Umbilical cord (tissue), 2 donors: ENCODE measurements at places on chromosomes 16 and 17.

GRCh38 chr16:19166500-19166899 is 1.5 kb upstream of the SYT17 start:
- no peak for DNase-seq

- no peak for DNase-seq
These were observed 31.1 kb downstream of the RAI1 start for GRCh38 chr17:17712268-17712924.

GRCh38 chr16:316741-317464 is 33.9 kb downstream of the PDIA2 start:
- no peak for DNase-seq

- peak; percentile 45 for DNase-seq
These were observed 840 bp upstream of the CD300LB start for GRCh38 chr17:74532115-74532514.

DNA sequence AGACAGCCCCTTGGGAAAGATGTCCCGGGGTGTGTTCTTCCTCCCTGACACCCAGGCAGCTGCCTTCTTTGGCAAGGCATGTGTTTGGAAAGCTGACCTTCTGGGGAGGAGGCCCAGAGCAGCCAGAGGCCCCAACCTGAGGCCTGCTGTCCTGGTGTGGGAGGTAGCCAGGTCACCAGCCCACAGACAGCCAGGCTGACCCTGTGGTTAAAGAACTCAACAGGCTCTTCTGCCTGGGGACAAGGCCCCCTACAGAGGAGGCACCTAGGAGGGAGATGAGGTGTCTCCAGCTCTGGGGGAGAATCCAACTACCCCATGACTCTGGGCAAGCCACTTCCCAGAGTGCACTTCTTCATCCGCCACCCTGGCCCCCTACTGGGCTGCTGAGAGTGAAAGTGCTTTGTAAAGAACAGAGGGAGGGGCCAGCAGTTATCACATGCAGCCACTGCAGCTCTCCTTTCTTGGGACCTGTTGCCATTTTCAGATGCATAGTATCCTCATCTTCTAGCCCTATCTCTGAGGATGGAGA is 13.1 kb upstream of the SREBF1 start:
- DNase-seq = no peak

- DNase-seq = no peak
These were observed 18.2 kb downstream of the ALOX15B start for GRCh38 chr17:8056976-8057625.

DNA sequence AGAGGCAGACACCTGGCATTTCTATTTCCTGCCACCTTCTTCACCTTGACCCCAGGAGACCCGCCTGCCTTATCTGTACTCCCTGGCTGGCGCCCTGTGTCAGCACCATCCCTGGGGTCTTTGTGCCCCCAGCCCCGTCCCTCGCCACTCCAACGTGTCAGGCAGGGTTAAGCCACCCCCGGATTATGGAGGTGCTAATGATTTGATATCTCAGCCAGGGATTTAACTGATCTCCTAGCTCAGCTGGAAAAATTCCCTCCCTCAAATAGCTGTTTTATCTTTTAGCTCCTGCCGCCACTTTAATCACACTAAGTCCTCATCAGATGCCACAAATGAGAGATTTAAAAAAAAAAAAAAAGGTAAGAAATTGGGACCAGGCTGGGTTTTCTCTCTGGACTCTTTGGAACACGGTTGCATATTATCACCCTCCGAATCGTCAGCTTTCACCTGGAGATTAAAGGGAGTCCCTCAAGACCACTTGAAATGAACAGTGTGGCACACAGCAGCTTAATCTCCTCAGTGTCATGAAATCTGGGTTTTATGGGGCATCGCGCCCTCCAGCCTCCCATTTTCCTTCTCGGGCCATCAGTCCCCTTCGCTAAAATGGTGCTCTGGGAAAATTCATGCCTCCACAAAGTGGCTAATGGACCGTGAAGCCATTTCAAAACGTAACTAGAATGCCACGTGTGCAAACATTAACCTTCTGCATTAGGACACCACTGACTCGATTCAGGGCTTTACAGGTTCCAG is 26.2 kb upstream of the WFDC1 start:
- DNase-seq = no peak

- DNase-seq = no peak
These were observed 176.8 kb upstream of the HSBP1 start for GRCh38 chr16:83630979-83631378.

GRCh38 chr17:69067274-69068047 is 6.7 kb upstream of the ABCA9 start:
- DNase-seq = no peak

DNA sequence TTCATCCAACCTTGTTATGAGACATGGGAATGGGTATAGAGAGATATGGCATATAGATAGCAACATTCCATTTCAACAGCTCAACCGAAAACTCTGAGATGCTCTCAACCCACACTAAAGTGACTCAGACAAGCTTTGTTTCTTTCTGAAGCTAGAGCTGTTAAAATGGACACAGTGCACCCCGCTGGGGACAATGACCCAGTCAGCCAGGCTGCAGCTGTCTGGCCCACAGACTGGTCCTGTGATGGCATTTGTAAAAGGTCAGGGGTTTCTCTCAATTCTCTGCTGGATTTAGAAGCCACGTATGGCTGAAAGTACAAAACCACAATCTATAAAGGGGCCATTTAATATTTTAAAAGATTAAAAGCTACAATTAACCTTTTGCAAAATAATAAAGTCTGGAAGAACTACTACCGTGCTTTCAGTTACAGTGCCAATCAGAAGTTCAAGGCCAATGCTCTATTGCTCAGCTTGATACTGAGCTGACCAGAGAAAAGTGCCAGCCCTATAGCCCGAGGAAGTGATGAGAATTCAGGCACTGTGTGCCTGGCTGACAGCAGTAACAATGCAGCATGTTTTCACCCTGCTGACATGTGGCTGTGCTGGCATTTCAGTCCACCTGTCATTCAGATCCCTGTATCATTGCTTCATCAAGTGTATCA is 60.2 kb downstream of the TEX2 start:
- DNase-seq = no peak

GRCh38 chr17:78022425-78022824 is 63.9 kb downstream of the TNRC6C start:
- DNase-seq = no peak

DNA sequence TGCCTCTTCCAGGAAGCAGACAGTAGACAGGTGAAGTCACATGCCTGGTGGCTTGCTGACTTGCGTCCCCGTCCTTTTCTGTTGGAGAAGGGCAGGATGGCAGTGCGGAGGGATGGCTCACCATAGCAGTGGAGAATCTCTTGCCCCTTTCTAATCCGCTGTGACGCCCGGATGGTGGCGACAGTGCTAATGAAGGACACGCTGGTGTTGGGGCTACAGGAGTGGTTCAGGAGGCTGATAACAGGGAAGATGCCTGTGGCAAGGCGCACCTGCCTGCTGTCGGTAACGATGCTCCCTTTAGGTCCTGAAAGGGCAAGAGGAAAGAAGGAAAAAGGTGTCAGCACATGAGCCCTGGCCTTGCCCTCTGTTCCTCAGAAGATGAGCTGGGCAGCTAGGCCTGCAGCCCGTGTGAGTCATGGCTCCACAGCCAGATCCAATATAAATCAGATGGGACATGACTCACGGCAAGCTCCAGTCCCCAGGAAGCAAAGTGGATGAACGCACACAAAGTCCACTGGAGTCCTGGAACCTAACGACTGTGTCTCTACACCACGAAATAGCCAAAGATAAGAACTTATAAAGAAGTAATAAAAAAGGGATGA is 25.5 kb downstream of the SERPINF1 start:
- DNase-seq = peak; percentile 95

DNA sequence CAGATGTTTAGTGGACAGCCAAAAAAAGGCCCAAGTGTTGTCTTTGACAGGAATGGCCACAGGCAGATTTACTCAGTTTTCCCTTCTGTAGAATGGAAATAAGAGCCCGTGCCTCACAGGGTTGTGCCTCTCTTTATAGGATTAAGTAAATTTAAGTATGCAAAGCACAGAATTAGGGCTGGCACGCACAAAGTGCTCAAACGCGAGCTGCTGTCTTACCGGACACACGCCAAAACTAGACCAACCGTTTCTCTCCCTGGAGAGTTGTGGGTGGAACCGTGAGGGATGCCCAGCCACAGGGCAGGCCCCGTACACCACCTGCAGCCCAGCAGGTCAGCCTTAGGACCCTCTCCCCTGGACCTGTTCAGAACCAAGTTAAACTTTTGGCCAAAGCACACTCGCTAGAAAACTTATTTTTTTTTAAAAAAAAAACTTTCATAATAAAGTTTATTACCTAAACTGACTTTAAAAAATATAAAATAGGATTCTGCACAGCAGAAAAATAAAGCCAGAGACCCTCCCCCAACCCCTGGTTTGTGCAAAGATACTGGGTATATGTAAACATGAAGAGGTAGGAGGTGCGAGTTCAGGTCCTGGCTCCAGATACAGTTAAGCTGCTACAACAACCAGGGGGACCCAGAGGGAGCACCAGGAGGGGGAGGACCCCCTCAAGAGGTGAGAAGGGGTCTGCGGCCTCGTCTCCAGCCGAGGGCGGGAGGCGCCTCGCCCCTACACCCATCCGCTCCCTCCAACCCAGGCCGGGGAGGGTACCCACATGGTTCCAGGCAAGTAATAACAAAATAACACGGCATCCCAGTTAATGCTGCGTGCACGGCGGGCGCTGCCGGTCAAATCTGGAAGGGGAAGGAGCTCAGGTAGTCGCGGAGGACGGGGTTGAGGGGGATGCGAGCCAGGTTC is 1.8 kb downstream of the SOCS1 start:
- no peak for DNase-seq

GRCh38 chr16:48232493-48233040 is 11.5 kb upstream of the LONP2 start:
- DNase-seq = no peak

GRCh38 chr17:81394921-81395599 is at the start of gene BAHCC1:
Gene BAHCC1, plus strand, starts transcription at chr17:81395457. Its CDS starts 4,283 bp downstream, at chr17:81399740.
- peak; percentile 100 for DNase-seq

GRCh38 chr17:29042679-29043538 is at the start of gene PIPOX:
Gene PIPOX, plus strand, starts transcription at chr17:29043141. Its CDS starts 85 bp downstream, at chr17:29043226.
- DNase-seq = peak; percentile 64

GRCh38 chr16:57764341-57765159 is 29.0 kb downstream of the KATNB1 start:
- DNase-seq = peak; percentile 55

- no peak for DNase-seq
These were observed 3.9 kb downstream of the UTS2R start for GRCh38 chr17:82375359-82376041.

DNA sequence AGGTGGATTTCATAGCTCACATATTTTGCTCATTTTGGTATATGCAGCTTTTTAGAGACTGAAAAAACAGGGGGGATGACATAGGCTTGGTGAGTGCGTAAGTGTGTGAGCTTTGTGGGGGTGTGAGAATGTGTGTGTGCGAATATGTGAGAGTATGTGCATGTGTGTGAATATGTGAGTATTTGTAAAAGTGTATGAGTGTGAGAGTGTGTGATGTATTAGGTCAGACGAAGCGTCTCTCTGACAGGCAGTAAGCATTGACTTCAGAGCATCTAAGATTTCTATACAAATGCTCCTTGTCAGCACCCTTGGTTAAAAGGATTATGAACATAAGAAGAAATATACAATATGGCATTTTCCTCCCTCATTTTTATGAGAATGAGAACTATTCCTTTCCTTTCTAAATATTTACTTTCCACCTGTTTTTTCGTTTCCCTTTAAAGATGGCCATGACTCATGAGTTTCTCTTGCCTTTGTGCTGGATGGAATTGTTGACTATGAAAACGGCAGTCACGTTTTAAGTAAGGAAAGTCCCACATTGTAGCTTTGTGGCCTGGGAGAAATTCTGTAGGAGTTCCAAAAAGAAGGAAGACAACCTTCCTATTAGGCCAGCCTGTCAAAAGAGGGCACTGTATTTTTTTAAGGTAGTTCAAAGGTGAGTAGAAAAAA is 276.4 kb downstream of the FOXL1 start:
- no peak for DNase-seq

DNA sequence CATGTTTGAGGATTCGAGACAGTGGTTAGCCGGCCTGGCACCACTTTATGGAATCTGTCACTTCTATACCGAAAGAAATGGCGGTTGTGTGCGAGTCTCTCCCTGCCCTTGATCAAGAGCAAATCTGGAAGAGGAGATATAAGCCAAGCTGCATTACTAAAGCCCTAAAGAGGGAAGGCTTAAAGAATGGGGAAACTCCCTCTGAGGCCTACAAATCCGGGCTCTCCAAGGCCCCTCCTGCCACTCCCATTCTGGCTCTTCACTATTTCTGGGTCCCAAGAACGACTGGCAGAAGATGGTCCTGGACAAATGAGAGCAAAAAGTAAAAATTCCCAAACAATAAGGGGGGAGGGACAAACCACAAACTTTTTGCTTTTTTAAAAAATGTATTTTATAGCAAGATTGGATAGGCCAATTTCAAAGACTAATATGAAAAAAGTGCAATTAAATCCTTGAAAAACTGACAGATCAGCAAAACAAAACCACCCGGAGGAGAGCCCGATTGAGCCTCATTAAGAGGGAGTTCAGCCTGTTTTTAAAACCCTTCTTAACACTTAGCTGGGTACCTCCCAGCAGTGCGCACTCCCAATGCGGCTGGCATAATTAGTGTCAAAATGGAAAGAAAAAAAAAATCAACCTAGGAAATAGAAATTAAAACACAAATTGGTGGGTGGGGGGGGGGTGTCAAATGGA is 193.5 kb downstream of the ZFHX3 start:
- peak; percentile 93 for DNase-seq

GRCh38 chr16:87641721-87642120 is 39.4 kb downstream of the JPH3 start:
- DNase-seq = no peak

DNA sequence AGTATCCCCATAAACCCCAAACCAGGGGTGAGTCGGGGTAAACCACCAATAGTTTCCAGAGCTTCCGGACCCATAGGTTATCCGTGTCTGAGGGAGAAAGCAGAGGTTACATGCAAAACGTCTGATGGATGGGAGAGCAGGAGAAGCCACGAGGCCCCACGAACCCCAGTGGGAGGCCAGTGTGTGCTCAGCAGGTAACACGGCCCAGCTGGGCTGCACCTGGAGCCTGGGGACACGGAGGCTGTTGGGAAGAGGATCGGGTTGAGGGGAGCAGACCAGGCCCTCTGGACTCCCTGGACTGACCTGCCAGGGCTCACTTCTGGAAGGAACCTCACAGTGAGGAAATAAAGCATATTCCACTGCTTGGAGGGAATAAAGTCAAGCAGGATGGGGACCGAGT is 78.1 kb downstream of the SEC14L1 start:
- DNase-seq = no peak

DNA sequence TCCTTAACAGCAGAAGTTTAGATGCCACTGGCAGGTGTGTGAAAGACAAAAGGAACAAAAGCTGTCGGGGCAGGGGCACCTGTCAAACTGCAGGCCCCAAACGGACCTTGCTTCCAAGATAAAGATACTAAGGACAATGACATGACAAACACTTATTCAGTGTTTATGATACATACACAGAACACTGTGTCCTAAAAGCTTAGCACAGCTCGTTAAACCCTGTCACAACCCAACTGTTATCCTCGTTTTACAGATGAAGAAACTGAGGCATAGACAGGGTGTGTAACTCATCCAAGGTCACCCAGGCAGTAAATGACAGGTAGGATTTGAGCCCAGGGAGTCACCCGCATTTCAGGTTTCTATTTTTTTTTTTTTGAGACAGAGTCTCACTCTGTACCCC is 9.6 kb downstream of the SDK2 start:
- no peak for DNase-seq

GRCh38 chr17:4520060-4520893 is 21.6 kb downstream of the SPNS2 start:
- DNase-seq = peak; percentile 83

- no peak for DNase-seq
These were observed 1.1 kb upstream of the YBX2 start for GRCh38 chr17:7295230-7296180.

- no peak for DNase-seq
These were observed 192.2 kb upstream of the CDH11 start for GRCh38 chr16:65313936-65314626.
